ENCODE measurements at places on chromosomes 5 and 9.

GRCh38 chr5:42591015-42591414 is 165.6 kb upstream of the CCDC152 start:
- no peak for DNase-seq

DNA sequence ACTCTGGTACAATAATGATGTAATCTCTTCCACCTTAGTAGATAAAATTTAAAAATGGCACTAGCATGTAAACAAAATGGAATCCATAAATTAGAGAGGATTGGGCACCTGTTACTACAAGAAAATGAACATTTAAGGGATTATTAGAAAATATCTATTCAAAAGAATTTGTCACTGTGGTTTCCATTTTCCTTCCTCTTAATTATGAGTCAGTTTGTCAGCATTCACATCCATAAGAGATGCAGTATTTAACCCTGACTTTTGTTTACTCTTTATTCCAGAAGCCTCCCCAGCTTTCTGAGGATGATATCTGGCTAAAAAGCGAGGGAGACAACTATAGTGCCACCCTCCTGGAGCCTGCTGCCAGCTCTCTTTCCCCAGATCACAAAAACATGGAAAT is 72.1 kb downstream of the C9orf152 start:
- DNase-seq = no peak

DNA sequence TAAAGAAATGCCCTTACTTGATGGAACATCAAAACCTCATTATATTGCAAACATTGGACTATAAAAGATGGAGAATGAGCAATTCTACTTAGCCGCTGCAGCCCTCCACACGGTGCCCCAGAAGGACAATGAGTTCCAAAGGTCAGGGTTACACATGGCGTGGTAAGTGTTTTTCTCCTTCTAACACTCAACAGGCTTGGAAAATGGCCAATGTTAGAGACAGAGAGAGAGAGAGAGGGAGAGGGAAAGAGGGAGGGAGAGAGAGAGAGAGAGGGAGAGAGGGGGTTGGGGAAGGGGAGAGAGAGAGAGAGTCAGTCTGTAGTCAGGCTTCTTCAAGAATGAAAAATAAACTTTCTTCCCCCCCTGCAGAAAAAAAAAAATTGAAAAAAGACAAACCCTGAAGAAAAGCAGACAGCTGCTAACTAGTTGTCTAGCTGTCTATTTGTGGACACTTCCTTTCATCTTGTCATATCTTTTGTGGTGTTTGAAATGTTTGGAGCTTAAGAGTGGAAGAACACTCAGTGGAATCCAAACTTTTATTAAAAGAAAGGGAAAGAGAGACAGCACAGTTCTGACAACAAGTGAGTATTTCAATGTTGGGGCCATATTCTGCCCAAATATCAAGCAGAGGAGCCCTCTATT is 324.8 kb downstream of the TMEM38B start:
- no peak for DNase-seq

- no peak for DNase-seq
These were observed 521.0 kb upstream of the SEMA6A start for GRCh38 chr5:117095346-117096332.

GRCh38 chr9:97617939-97618416 is 15.2 kb downstream of the TSTD2 start:
- no peak for DNase-seq

GRCh38 chr9:107172979-107173347 is 110.1 kb upstream of the RAD23B start:
- DNase-seq = no peak

- DNase-seq = no peak
These were observed 6.5 kb downstream of the BRD3OS start for GRCh38 chr9:134031783-134032182.

GRCh38 chr5:157823655-157824054 is 35.3 kb downstream of the CLINT1 start:
- no peak for DNase-seq

GRCh38 chr9:9557804-9558334 is 1054.9 kb downstream of the PTPRD start:
- no peak for DNase-seq

- no peak for DNase-seq
These were observed 410.2 kb downstream of the ACTL7B start for GRCh38 chr9:108445431-108446071.

All from fibroblast of skin of left biceps (primary cell).